ENCODE measurements at places on chromosomes 6 and 20.

GRCh38 chr6:14724549-14724948, 521.3 kb upstream of the JARID2 start:
- no peak for DNase-seq

DNA sequence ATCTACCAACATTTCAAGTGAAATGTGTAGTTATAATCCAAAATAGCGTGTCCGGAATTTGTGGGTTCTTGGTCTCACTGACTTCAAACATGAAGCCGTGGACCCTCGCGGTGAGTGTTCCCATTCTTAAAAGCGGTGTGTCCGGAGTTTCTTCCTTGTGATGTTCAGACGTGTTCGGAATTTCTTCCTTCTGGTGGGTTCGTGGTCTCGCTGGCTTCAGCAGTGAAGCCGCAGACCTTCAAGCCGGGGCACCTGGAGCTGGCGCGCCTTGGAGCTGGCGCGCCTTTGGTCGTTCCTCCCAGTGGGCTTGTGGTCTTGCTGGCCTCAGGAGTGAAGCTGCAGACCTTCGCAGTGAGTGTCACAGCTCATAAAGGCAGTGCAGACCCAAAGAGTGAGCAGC, 291.5 kb upstream of the EYS start:
- no peak for DNase-seq

GRCh38 chr6:145689529-145689928, 45.8 kb downstream of the EPM2A start:
- no peak for DNase-seq

- DNase-seq = no peak
These were observed 112.2 kb downstream of the PLEKHG1 start for GRCh38 chr6:150711584-150712504.
